ENCODE measurements at places on chromosomes 7 and 10.

GRCh38 chr10:126857178-126857806 is 47.9 kb upstream of the DOCK1 start:
- DNase-seq = no peak

GRCh38 chr7:120843109-120843508 is 14.8 kb downstream of the TSPAN12 start:
- DNase-seq = no peak

GRCh38 chr7:71135663-71136062 is 3.7 kb downstream of the GALNT17 start:
- DNase-seq = no peak

- DNase-seq = no peak
These were observed 3.0 kb downstream of the NEUROG3 start for GRCh38 chr10:69570050-69570816.

DNA sequence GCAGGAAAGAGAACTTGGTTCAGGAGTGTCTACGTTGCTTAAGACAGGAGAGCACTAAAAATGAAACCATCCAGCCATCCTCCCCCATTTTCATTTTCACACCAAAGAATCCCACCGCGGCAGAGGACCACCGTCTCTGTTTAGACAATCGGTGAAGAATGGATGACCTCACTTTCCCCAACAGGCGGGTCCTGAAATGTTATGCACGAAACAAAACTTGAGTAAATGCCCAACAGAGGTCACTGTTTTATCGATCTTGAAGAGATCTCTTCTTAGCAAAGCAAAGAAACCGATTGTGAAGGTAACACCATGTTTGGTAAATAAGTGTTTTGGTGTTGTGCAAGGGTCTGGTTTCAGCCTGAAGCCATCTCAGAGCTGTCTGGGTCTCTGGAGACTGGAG is 1.4 kb upstream of the IL6 start:
- DNase-seq = peak; percentile 54

DNA sequence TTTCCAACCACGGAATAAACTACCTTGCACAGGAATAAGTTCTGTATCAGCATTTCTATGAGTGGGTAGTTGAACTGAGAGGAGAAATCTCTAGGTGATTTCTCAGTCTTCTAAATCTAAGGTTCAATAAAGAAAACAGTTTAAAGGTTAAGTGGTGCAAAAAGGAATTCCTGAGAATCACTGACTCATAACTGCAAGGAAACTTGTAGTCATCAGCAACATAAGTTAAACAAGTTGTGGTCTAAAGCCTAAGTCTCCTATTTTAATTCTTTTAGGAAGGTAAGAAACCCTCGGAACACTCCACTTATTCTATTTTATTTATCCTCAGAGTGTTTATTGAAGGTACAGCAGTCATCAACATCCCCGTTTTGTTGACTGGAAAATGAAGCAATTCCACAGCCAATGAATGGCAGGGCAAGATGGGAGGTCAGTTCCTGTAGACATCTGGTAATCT is 92.4 kb upstream of the PIK3CG start:
- DNase-seq = no peak

- DNase-seq = no peak
These were observed 162.2 kb upstream of the BMPER start for GRCh38 chr7:33742999-33743587.

- DNase-seq = no peak
These were observed 87.3 kb downstream of the ADCY1 start for GRCh38 chr7:45661302-45661995.

DNA sequence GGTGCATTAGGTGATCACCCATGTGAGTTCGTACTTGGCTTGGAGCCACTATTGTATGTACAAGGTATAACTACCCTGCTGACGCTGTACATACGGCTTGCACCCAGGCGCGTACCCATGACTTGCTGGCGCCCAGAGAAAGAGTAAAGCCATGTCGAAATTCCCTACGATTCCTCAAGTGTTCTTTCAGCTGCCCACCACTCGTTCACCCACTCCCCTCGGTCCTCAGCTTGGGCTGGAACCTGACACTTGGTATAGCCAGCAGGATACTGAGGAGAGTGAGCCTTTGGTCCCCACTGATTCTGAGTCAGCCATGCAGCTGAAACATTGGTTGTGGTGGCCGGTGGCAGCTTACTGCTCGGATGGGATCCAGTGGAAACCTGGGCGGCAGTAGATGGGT is 241.5 kb downstream of the CACNA2D1 start:
- no peak for DNase-seq

DNA sequence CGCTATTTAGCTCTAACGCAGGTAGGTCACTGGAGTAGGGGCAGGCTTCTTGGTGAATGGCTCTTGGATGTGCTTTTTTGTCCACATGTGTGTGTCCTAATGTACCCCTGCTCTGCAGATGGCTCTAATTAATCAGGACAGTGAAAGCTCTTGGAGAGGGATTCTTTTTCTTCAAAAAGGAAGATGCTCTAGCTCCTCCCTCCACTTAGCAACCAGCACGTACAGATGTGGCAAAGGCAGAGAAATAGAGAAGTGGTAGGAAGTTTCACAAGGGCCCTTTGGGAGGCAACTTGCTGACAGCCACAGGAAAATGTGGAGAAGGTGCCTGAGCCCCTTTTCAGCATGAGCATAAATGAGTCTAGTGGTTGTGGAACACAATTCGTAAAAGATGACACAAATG is 221.7 kb downstream of the PLXNA4 start:
- DNase-seq = peak; percentile 33

GRCh38 chr10:132375116-132375794 is 21.7 kb upstream of the PWWP2B start:
- no peak for DNase-seq

Data from hematopoietic multipotent progenitor cell treated with erythropoietin and hydrocortisone succinate and interleukin-3 and kit ligand, for 4 days (in vitro differentiated cells).